ENCODE measurements at places on chromosomes 4 and X.

GRCh38 chrX:13293700-13294099, 26.2 kb downstream of the ATXN3L start:
- peak; percentile 8 for DNase-seq

DNA sequence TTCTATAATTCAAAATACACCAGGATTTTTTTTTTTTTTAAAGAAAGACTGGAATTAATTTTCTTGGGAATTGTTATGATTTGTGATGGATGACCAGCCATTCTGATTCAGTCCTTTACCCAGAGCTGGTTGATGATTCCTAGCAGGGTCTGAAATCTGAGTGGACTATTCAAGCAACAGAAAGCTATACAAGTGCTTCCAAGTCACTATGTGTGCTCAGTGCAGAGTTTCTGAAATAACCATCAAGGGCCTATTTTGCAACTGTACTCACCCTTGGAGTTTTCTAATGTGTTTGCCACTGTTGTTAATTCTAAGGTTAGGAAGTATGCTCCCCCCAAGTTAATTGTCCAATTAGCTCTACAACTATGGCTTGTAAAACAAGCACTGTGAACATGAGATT, 137.7 kb upstream of the RAPGEF2 start:
- no peak for DNase-seq

DNA sequence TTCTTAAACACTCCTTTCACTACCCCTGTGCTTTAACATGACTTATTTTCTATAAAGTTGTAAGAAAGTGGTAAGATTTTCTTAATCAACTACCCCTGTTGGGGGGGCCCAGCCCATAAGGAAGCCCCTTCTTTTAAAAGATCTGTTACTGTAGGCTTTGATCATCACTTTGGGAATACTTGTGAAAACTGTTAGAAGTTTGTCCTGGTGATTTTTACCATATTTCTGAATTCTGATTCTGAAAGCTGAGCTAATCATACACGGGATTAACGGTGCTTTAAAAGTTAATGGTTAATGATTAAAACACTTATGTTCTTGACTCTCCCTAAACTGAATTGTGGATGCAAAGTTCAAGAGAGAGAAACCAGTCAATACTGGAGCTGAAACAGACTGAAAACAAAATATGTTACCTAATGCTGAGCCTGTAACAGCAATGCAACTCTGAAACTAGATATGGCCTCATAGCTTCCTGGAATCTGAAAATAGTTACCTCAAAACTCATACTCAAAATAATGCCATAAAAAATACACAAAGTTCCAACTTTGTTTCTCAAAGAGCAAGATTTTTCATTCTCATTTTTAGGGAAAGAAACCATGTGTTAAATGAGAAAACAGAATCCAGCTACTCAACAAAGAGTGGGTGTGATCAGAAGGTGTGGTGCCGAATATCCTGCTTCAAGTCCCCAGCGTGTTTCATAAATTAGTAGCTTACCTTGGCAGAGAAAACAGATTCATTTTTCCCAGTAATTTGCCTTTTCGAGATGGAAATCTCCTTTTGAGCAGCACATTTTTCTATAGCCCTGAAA, 31.6 kb downstream of the ADH7 start:
- DNase-seq = peak; percentile 40

GRCh38 chr4:184385705-184386141, 88.6 kb downstream of the IRF2 start:
- peak; percentile 58 for DNase-seq

- no peak for DNase-seq
Measured at GRCh38 chrX:34632384-34632783, 24.7 kb downstream of the TMEM47 start.

DNA sequence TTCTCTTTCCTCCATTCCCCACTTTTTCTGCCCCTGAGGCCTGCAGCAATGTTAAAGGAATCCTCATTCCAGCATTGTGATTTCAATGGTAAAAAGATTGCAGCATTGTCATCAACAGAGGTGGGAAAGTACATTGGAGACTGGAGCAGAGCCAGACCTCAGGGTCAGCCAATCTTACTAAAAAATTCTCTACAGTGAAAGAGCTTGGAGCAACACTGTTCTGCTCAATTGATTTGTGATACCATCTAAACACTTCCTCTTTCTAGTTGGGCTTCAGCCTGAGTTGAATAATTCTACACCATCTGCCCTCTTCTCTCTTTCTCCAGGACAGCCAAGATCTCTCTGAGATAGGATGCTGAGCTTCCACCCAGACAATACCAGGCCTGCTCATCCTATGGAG, 176.5 kb downstream of the AR start:
- no peak for DNase-seq

GRCh38 chr4:38860788-38861424, 4.3 kb upstream of the TLR6 start:
- peak; percentile 69 for DNase-seq

GRCh38 chr4:42501624-42502401, 104.5 kb downstream of the SHISA3 start:
- DNase-seq = no peak

- DNase-seq = no peak
Measured at GRCh38 chr4:118154649-118155048, 120.4 kb downstream of the NDST3 start.

GRCh38 chr4:112898357-112899141, 150.9 kb upstream of the ANK2 start:
- DNase-seq = no peak

- no peak for DNase-seq
Measured at GRCh38 chr4:138275963-138276621, 33.9 kb upstream of the SLC7A11 start.

DNA sequence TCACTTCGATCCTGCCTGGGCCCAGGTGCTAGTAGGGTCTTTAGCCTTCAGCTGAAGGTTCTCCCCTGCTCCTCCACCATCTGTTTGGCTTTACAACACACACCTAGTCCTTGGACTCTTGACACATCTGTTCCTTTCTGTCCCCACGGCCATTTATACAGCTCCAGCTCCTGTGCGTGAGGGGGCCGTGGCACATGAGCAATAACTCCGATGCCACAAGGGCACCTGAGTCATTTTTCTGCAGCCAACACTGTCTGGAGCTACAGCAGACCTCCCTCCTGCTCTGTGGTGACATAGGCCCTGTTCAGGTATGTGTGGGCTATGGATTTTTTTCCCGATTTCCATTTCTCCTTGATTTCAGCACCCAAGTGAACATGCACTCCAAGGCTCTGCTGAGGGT, 44.7 kb upstream of the BCOR start:
- DNase-seq = no peak

DNA sequence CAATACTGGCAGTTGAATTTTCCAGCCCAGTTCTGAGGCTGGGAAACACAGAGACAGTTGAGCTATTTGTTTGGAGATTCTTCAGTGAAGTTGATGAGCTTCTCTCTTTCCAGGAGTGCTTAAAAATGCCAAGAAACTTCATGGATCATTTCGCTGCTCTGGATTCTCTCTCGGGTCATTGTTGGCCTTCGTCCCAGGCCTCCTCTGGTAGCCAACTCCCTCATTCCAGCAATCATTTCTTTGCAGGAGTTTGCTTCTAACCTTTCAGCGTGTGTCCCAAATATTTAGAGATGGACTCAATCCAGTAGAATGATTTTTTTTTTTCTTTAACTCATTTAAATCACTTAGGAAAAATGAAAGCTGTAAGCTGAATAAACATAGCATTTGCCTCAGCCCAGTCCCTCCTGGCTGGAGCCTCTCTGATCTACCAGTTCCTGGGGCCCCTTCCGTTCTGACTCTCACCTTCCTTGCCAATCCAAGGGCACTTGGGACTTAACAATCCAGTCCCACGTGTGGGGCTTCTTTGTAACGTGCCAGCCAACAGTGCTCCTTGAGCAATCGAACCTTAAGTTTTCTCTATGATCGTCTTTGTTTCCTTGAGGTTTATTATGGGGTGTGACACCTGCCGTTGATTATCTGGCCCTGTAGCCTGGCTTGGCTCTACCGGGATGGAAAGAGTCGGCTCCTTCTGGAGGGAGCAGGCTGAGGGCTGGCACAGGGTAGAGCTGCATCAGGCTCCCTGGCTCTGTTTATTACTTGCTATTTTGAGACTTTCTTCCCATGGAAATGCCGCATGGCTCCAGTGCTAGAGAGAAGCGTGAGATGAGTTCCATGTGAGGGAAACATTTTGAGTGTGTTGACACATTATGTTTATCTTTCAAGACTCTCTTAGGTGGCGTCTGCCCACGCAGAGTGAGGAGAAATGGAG, 80.4 kb upstream of the GPC4 start:
- peak; percentile 31 for DNase-seq

DNA sequence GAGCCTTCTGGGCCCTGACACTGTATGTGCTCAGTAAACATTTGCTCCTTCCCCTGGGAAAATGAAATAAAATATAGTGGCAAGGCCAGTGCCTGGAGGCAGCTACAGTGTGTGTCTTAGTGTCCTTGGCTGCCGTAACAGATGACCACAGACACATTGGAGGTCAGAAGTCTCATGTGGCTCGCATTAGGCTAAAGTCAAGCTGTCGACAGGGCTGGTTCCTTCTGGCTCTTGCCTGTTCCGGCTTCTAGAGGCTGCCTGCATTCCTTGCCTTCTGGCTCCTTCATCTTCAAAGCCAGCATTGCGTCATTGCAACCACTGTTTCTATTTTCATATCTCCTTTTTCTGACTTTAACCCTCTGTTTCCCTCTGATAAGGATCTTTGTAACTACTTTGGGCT, 83.6 kb upstream of the STX18 start:
- no peak for DNase-seq

DNA sequence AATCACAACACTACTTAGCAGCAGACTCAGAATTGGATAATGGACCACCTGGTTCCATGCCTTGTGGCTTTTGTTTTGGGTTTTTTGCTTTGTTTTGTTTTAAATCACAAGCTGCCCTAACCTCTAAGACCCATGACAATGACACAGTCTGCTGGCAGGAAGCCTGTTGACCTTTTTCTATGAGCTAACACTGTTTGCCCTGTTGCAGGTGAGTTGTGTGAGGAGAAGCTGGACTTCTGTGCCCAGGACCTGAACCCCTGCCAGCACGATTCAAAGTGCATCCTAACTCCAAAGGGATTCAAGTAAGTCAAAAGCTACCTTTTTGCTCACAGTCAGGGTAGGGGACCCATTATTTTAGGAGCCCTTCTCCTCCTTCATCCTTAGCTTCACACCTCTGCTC, 110.8 kb upstream of the PACRGL start:
- peak; percentile 6 for DNase-seq

DNA sequence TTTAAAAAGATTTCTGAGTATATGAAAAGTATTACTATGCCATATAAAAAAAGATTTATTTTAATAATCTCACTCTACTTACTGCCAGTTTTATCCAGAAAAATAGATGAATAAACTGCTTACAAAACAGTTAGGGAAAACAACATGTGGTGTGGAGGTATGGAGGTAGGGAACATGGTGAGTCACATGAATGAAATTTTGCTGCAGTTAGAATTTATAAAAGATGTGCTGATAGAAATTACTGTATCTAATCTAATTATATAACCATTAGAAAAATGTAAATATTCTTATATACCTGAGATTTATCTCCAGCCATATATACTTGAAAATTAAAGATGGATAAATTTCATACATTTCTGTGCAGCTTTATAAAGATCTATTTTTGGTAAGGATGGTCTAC, 184.0 kb upstream of the ANK2 start:
- no peak for DNase-seq

- DNase-seq = no peak
Measured at GRCh38 chrX:109577055-109577454, 40.4 kb downstream of the NXT2 start.

- DNase-seq = peak; percentile 76
Measured at GRCh38 chr4:23373261-23373660, 516.6 kb downstream of the PPARGC1A start.

DNA sequence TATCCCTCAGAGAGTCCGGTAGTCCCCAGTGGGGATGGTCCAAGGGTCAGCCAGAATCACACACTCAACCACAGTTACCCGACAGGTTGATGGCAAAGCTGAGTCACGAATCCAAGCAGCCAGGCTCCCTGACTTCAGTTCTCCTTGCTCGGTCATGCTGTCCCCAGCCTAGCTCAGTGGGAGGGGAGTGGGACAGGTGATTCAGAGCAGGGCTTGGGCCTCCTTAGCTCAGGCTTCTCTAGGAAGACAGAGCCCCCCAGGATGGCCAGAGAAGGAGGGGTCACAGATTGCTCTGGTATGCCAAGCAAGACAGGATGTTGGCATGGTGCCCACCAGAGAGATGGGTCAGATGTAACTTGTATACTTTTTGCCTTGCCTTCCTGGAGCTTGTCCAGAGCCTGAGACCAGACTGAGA, 66.5 kb downstream of the EFNB1 start:
- peak; percentile 73 for DNase-seq

DNA sequence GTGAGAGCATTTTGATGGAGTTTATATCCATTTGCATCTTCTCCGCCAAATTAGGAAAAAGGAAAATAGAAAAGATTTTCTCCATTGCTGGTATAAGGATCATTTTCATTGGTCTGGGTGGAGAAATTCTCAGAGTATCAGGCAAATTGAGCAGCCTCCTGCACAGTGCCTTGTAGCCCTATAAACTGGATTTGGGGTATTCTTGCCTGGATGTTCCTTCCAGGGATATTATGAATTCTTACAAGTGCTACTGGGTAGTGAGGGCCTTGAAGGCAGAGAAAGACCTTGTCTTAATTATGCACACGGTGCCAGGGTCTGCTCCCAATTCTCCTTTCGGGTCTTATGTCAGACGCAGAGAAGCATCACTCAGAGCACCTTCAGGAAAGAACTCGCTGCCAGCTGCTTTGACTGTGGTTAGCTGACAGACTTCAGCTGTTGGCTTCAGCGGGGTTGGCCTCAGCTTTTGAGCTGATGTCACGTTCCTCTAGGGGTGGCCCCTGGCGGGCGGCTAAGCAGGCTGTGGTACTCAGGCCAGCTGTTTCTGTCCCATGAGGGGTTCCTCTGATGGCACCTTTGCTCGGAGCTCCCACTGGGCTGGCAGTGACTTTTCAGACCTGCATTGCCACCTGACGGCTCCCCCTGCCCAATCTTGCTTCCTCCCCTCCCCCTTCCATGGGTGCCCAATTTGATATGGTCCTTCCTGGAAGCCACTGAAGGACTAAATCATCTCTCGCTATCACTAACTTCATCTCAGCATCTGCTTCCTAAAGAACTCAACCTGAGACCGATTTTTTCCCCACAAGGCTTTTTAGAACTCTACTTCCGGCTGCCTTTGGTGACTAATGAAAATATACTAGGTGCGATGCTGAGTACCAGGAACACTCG, 519.5 kb downstream of the BCOR start:
- no peak for DNase-seq

GRCh38 chr4:77172336-77172735, 15.3 kb downstream of the CCNG2 start:
- no peak for DNase-seq

DNA sequence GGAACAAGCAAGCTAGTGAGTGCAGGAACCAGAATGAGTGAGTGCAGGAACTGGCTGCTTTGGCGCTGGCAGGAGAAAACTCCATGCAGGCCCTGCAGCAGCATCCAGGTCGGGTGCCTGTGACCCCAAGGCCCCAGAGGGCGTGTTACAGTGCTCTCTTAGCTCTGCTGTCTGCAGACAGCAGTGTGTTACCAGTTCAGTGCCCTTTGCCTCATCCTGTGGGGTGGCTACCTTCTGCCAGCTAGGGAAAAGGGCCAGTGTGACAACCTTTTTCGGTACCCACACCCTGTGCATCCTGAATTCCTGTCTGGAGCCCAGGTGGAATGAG, 202.3 kb upstream of the SMIM31 start:
- no peak for DNase-seq

Data from hepatocyte (in vitro differentiated cells).